ENCODE measurements at places on chromosomes 7 and 10.

DNA sequence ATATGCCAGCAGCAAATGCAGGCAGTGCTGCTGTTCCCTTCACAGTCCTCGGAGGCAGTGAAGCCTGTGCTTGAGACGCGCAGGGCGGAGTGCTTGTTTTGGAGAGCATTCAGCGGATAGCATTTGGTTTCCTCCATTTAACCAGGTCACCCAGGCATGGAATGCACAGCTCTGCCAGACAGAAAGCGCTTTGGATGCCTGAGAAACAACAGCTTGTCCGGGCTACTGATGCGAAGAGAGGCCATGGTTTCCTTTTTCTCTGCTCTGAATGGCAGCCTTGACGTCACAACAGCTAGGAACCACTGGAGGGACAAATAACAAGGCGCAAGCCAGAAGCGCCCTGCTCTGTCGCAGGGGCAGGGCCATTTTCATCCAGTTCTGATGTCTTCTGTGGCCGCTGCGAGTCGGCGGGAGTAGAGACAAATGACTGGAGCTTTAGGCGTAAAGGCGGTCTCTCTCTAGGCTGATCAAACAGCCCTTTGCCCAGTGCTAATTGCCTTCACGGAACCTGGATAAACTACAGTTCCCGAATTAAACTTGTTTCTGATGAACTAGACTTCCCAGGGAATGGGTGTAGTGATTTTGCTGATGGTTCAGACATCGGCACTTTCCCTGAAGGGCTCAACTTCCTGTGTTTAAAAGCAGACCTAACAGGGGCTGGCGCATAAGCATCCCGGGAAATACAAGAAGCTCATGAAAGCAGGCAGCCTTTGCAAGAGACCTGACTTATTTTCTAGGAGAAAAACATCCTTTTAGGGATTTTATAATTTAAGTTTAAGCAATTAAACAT lies 187.6 kb upstream of the KLF14 start:
- DNase-seq = no peak

GRCh38 chr7:11665357-11665756 lies 166.6 kb downstream of the THSD7A start:
- no peak for DNase-seq

GRCh38 chr7:130351791-130352090 lies 7.1 kb downstream of the CPA5 start:
- no peak for DNase-seq

- no peak for DNase-seq
These were observed 7.7 kb downstream of the DRGX start for GRCh38 chr10:49388161-49388560.

- no peak for DNase-seq
These were observed 281.4 kb upstream of the TAC1 start for GRCh38 chr7:97450516-97450915.

DNA sequence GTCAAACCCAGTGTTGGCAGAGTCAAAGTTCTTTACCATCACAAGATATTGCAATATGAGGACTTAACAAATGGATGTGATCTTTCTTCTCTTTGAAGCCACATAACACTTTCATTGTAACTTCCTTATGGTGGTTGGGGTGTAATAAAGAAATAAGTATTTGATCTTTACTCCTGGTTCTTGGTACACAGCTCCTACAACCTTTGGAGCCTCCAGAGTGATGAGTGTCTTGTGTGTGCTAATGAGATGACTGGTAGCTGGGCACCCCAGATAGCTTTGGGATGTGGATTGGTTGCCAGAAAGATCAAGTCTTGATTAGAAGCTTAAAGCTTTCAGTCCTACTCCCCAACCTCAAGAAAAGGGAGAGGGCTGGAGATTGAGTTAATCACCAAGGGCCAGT lies 31.1 kb upstream of the YAE1 start:
- no peak for DNase-seq

GRCh38 chr7:64320547-64321513 lies 7.1 kb downstream of the ZNF736 start:
- DNase-seq = no peak

DNA sequence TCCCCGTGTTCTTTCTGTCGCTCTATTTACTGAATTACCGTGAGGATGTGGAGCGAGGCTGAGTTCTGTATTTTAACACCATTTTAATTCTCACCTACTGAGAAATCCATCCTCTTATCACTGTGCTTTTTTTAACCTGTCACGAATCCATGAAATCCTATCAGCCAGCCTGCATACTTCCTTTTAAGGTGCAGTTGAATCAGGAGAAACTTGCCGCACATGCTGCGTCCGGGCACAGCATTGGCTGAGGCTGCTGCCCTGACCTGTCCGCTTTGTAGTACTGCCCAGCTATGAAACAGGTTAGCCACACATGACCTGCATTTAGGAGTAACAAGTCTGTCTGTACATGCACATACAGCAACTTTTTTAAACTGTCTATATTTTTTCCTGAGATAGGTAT lies 82.5 kb downstream of the EGFR start:
- DNase-seq = no peak

DNA sequence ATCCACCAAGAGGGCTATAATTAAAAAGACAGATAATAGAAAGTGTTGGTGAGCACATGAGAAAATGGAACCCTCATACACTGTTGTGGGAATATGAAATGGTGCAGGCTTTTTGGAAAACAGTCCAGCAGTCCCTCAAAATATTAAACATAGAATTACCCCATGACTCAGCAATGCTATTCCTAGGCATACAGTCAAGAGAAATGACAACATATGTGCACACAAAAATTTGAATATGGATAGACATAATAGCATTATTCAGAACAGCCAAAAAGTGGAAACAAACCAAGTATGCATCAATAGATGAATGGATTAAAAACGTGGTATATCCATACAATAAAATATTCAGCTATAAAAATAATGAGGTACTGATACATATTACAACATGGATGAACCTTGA lies 64.5 kb upstream of the GDF10 start:
- DNase-seq = no peak

DNA sequence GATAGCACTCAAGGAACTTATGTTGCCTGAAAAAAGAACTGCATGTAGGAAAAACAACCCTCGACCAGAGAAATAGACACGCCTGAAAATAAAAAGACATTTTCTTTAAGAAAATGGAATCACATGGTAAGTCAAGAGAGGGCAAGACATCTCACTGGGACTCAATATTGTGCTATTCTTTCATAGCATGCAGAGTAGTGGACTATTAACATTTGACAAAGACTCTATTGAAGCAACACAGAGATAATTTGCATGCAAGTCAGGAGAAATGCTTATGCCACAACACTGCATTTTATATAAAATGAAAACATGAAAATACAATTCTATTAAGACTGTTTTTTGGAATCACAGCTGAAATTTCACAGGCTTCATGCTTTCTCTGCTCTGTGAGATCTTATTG lies 77.9 kb upstream of the RHOBTB1 start:
- peak; percentile 53 for DNase-seq

GRCh38 chr7:46571996-46572395 lies 650.9 kb upstream of the IGFBP3 start:
- no peak for DNase-seq

DNA sequence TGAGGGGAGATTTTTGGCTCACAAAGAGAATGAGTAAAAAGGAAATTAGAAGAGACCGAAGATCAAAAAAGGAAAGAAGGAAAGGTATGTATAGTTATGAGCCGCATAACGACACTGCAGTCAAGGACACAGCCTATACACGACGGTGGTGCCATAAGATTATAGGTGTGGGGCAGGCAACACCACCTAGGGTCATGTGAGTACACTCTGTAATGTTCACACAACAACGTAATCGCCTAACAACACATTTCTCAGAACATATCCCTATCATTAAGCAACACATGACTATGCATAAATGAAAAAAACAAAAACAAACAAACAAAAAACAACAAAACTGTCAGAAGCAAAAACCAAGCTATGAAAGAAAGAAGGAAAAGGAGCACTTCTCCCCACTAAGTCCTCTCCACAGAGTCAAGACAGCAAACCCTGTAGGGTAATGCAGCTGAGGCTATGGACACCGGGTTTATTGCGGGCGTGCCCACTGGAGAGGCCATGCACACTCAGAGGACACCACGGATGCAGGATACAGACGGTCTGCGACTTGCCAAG lies 45.1 kb downstream of the PIP4K2A start:
- DNase-seq = no peak

GRCh38 chr7:5692845-5693278 lies 88.6 kb downstream of the RNF216 start:
- peak; percentile 44 for DNase-seq

DNA sequence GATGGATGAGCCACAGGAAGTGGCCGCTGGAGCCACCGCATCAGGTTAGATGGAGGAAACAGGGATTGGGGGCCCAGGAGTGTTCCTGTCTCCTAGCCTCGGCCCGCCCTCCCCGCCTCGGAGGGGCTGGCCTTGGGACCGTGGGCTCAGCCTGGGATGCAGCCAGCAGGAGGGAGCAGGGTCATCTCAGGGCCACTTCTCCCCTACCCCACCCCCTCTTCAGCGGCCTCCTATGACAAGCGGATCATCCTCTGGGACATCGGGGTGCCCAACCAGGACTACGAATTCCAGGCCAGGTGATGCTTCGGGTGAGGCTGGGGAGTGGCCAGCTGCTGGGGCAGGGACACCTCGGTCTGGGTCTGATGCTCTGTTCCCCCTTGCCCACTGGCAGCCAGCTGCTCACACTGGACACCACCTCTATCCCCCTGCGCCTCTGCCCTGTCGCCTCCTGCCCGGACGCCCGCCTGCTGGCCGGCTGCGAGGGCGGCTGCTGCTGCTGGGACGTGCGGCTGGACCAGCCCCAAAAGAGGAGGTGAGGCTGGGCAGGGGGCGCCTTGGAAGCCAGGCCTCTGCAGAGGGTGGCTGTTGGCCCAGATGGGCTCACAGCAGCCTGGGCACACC lies 4.7 kb downstream of the LRWD1 start:
- no peak for DNase-seq

GRCh38 chr7:91446819-91447218 lies 182.6 kb downstream of the FZD1 start:
- no peak for DNase-seq

GRCh38 chr10:32149252-32149955 lies 93.2 kb upstream of the KIF5B start:
- no peak for DNase-seq

GRCh38 chr7:47536661-47537611 lies 45.0 kb downstream of the TNS3 start:
- DNase-seq = no peak

- no peak for DNase-seq
These were observed 24.9 kb downstream of the PLEKHA8 start for GRCh38 chr7:30053068-30053467.

GRCh38 chr10:77256346-77256745 lies 381.3 kb downstream of the KCNMA1 start:
- DNase-seq = no peak

GRCh38 chr7:23072922-23073321 lies 32.7 kb upstream of the KLHL7 start:
- DNase-seq = no peak

DNA sequence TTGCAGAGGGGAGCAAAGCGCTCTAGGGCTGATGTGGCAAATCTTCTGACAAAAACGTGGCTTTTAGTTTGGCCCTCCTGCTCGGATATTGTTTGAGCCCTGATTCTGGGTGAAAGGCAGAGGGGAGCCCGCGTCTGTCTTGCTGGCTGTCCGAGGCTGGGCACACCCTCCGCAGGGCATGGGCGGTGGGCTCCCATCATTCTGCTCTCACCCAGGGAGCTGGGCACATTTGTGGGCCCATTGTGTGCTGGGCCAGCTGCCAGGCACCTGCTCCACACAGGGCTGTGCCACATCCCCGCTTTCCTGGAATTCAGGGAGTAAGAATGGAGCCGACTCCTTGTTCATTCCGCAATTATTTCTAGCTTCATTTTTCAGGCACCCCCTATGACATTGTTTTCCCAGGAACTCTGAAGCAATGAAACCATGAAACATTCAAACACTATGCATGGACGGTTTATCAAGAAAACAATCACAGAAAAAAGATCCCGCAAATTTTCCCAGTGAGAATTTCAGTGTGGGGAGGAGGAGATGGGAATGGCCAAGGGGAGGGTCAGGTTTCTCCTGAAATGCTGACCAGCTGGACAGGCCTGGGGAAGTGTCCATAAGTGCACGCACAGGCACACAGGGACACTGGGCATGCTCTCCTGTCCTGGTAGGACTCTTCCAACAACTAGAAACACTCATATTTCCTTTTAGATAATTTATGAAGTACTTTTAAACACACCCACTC lies 341.1 kb downstream of the CXCL12 start:
- no peak for DNase-seq

DNA sequence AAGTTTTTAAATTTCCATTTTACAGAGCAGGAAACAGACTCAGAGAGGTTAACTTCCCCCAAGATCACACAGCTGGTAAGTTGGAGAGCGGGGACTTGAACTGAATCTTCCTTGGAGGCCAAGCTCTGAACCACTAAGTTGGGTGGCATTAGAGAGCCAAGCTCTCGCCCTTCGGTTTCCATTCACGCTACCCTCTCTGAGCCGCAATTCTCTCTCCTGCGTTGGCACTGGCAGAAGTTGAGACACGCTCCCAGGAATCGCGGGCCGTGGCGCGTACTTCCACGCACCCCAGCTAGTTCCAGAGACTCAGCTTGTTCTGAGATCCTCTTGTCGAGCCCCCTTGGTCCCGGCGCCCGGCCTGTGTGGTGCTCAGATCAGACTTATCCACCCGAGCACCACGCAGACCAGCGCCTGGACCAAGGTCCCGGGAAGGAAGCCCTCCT lies 29.3 kb upstream of the VAX1 start:
- DNase-seq = no peak

DNA sequence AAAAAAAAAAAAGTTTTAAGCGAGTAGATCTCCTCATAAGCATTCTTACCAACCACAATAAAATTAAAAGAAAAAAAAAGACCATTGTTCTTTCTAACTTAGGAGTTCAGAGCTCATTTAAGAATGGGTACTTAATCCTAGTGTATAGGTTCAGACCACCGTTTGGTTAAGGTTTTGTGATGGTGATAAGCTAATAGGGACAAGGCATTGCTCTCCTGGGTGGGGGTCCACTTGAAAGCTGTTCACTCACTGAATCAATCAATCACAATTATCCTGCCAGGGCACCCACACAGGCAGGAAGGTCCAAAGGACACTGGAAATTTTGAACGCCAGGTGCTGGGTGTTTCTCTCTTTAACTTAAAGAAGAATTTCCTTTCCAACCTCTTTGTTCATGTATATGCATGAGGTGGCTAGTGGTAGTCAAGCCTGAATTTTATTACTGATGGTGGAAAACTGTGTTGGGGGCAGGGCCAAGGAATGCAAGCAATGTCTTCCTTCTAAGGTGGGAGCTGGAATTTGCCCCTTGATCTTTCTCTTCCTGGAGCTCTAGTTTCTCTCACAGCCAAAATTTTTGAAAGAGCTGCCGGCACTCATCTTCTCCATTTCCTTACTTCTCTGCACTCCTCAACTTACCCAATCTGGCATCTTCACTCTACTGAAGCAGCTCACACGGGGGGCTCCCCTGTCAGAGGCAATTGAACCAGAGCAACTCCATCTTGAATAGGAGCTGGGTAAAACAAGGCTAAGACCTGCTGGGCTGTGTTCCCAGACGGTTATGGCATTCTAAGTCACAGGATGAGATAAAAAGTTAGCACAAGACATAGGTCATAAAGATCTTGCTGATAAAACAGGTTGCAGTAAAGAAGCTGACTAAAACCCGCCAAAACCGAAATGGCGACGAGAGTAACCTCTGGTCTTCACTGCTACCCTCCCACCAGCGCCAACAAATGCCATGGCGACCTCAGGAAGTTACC lies 7.5 kb upstream of the FAM131B start:
- DNase-seq = no peak
